ENCODE measurements at places on chromosomes 5 and 9. TPM values are rescaled to one million over a fixed set of nuclear protein-coding genes. Genes with fewer than 3 reads are reported as not detected.

PAX5 gene
- not detected for total RNA-seq

PLPPR1 gene
- total RNA-seq = not detected

SPINK4 gene
- total RNA-seq = not detected

DNA sequence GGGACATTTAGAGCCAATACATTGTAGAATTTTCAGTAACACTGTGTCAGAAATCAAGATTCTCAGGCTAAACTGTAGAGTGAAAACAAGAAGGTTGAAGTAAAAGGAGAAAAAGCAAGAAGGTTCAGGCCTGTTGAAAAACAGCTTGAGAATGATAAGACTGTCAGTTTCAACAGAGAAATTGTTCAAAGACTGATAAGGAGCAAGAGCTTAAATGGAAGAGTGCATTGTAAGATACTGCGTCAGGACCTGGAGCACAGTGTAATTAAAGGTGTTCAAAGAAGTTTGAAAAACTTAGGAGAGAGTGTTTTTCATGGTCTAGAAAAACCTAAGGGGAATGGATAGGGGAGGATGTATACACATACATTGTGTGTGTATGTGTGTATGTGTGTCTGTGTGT is 408.3 kb downstream of the KDM4C start:
- no peak for DNase-seq

- DNase-seq = no peak
Measured at GRCh38 chr9:31715250-31715649, 669.2 kb upstream of the ACO1 start.

- no peak for DNase-seq
Measured at GRCh38 chr5:130964231-130965202, 200.5 kb downstream of the HINT1 start.

- no peak for DNase-seq
Measured at GRCh38 chr5:351084-351920, 29.8 kb downstream of the AHRR start.
